Activated T-cell treated with anti-CD3 and anti-CD28 coated beads, Interleukin-2, amount 50 U/mL, for 1 hour (primary cell): ENCODE measurements at places on chromosomes 2 and 18.
A peak's percentile ranks its signal among the peaks of the same experiment; 100 is the strongest.

DNA sequence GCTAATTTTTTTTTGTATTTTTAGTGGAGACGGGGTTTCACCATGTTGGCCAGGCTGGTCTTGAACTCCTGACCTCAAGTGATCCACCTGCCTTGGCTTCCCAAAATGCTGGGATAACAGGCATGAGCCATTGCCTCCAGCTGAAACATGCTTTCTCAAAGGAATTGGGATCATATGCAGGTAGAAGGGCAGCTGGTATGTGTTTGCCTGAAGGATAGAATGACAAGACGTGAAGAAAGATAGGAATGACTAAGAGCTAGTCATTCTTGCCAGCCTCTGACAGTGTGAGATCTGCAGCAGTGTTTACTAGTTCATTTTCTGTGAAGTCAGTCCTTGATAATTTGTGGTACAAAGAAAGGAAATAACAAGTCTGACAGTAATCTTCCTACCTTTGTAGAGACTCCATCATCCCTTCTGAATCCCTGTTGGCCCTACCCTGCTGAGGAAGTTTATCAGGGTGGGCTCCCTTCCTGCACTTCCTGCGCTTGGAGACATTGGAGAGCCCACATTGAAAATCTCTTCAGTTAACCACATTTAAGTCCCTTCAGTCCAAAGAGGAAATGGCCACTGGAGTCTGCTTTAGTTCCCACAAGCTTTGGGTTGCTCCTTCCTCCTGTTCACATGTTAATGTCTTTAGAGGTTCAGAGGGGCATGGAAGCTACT, 14.7 kb downstream of the CFLAR start:
- DNase-seq: peak; percentile 65

GRCh38 chr18:45316127-45316526, 299.1 kb upstream of the SLC14A2 start:
- DNase-seq: no peak

DNA sequence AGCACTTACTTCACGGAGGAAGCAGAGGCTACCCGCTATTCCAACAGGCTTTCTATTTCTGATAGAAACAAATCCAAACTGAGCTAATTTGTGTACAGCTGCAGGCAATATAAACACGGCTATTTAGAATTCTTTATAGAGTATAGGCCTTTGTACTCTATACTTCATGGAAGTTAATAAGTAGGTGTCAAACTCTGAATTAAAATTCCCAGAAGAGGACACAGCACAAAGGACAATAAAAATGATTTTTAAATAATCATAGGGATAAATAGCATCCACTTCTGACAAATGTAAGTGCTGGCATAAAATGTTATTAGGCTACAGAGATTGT, 261.5 kb downstream of the AFF3 start:
- DNase-seq: no peak

DNA sequence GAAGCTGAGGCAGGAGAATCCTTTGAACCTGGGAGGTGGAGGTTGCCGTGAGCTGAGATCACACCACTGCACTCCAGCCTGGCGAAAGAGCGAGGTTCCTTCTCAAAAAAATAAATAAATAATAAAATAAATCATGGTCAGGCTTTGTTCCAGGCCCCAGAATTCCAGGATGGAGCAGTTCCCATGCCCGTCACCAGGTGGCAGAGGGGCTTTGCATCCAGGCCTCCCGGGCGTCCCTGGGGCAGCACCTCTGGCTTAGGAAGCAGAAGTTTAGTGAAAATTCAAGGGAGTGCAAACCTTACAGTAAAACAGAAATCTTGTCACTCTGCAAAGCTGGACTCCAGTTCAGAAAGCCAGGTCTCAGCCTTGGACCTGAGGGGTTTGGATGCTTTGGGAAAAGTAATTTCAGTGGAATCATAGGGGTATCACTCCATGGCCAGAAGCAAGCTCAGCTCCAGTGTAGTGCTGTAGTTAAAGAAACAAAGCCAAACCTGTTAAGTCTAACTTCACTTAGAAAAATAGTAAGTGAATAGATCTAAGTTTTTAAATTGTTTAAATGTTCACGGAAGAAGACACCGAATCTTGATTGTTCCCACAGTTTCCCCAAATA, 512.7 kb downstream of the CMPK2 start:
- DNase-seq: no peak

DNA sequence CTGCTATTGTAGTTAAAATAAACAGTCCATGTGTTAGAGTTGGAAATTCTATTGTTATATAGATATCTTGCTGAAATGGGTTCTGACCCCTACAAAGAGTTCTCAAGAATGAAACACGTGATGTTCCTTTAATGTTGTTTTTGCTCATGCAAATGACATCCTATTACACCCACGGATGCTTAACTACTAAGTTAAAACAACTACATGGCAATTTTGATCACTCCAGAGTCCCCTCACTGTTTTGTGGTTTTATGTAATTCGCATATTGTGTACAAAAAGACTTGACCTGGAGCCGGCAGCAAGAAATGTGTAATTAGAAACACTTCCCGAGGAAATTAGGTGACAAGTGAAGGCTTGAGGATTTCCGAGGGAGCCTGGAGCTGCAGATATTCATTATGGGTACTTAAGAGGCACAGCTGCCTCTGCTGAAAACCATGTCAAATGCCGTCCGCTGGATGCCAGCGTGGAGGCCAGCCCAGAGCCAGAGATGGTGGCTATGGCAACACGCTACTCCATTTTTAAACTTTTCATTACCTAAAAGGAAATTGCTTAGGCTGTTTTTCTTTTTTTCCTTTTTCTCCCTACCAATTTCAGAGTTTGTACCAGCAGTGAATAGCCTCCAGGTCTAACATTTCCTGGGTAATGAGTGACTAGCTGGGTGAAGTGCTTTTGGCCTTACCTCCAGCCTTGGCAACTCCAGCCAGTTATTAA, 21.0 kb upstream of the CABLES1 start:
- DNase-seq: no peak

DNA sequence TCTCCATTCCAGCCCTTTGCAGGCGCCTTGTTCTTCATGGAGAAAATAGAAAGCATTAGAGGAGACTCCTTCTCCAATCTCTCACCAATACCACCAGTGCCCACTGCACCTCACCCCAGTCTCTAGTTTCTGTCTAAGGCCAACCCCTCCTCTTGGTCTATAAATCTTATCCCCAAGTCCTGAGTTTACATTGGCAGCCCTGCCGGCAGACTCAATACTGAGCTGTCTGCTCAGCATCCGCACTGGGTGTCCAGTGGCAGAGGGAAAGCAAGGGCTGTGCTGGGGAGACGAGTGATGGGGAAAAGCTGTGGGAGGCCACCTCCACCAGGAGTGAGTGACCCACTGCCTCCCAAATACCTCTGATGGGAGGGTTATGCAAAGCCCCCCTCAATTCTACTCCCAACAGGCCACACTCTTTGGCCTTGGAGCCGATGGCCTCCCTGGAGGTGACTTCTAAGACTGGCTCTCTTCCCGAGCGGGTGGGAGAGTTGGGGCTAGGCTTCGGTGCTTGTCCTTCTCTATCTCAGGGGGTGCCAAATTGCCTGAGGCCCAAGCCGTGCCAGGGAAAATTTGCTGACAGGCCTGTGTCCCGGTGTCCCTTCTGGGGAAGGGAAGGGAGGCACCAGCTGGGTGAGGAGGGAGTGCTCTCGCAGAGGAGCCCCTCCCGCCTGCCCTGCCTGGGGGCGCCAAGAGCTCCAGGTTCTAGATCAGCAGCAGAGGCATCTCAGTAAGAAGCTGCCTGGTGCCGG, 165.2 kb upstream of the MSH6 start:
- DNase-seq: no peak

GRCh38 chr18:78774741-78775141, 204.9 kb upstream of the SALL3 start:
- no peak for DNase-seq

DNA sequence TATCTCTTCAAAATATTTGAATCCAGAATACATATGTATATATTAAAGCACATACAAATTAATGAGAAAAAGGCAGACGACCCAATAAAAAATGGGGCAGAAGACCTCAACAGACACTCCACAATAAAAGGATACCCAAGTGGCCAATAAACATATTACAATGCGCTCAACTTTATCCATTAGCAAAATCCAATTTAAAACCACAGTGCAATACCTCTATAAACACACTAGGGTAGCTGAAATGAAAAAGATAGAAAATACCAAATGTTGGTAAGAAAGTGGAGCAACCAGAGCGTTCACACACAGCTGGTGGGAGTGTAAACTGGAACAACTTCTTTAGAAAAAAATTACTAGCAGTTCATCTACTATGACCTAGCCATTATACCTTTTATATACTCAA, 75.3 kb downstream of the CCDC148 start:
- no peak for DNase-seq

GRCh38 chr2:216133397-216133796, 24.2 kb downstream of the XRCC5 start:
- no peak for DNase-seq

DNA sequence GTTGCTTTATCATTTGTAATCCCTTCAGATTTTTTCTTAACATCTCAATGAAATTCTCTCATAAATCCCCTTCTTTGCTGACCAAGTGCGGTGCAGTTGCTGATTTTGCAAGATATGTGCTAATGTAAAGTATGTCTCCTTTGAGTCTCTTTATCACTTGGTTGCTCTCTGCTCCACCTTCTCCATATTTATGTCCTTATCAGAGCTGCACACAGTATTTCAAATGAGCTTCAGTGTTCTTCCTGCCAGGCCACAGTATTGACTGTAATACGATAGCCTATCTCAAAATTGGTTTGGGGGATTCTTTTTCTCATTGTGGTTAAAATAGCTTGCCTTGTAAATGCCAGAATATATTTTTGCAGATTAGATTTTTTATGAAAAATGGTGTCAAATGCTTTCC, 32.2 kb downstream of the MAIP1 start:
- no peak for DNase-seq

GRCh38 chr2:191478799-191479679, 198.9 kb upstream of the NABP1 start:
- DNase-seq: no peak

DNA sequence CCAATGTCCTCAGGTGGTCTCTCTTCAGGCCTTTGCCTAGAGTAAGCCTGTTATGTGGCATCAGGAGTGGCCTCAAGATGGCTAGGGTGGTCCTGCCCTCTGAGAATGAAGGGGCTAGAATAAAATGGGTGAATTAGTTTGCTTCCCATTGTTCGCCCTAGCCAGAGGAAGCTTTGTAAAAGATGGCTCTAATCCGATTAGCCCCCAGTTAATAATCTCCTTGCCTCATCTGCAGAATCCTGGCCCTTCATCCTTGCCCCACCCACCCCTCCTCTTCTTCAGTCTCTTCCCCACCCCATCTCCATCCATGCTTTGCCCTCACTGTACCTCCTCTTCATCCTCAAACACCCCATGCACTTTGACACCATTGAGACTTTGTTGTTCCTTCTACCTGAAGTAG, 57.4 kb upstream of the LGALSL start:
- no peak for DNase-seq

DNA sequence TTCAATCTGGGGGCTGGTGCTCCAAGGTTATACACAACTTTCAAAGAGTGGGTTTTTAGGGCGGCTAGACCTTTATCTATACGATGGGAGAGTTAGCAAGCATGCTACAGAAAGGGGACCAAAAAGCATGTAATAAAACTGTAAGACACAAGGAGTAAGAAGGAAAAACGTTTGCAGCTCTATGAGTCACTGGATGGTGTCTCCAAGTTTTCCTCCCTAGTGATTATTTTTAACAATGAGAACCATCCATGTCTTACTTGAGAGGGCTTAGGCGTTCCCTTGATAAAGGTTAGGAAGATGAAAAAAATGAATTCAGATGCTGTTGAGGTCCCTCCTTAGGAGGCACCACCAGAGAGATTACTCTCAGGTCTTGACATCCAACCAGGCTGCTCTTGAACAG, 75.9 kb downstream of the HRH4 start:
- DNase-seq: no peak

GRCh38 chr18:77077941-77078689, 54.5 kb downstream of the MBP start:
- no peak for DNase-seq

GRCh38 chr2:187552828-187553681, 1.2 kb downstream of the TFPI start:
- no peak for DNase-seq

GRCh38 chr2:137689549-137689948, 274.7 kb upstream of the HNMT start:
- no peak for DNase-seq

DNA sequence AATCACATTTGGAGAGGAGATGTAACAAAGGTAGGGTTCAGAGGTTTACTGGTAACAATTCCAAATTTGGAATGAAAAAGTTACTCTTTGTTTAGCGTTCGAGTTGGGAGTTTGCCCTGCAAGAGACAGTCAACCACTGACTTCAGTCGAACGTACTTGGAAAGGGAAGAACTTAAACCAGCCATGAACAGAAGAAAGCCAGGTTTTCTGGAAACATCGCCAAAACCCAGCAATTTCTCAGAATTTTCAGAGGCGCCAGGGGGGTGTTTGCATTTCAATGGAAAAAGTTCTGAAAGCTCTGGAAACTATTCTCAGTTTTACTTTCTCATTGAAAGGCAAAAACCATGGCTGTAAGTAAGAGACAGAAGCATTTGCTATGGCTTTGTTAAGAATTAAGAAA, 28.5 kb upstream of the AQP4 start:
- no peak for DNase-seq

- no peak for DNase-seq
Observed at GRCh38 chr18:10015941-10016819, 102.4 kb downstream of the VAPA start.

- DNase-seq: no peak
Observed at GRCh38 chr2:37394263-37394662, 49.8 kb downstream of the QPCT start.

- no peak for DNase-seq
Observed at GRCh38 chr2:131043199-131044074, 49.8 kb downstream of the FAM168B start.

- no peak for DNase-seq
Observed at GRCh38 chr18:75029481-75029880, 179.5 kb downstream of the PTGR3 start.

GRCh38 chr18:45416168-45416567, 199.1 kb upstream of the SLC14A2 start:
- DNase-seq: no peak

DNA sequence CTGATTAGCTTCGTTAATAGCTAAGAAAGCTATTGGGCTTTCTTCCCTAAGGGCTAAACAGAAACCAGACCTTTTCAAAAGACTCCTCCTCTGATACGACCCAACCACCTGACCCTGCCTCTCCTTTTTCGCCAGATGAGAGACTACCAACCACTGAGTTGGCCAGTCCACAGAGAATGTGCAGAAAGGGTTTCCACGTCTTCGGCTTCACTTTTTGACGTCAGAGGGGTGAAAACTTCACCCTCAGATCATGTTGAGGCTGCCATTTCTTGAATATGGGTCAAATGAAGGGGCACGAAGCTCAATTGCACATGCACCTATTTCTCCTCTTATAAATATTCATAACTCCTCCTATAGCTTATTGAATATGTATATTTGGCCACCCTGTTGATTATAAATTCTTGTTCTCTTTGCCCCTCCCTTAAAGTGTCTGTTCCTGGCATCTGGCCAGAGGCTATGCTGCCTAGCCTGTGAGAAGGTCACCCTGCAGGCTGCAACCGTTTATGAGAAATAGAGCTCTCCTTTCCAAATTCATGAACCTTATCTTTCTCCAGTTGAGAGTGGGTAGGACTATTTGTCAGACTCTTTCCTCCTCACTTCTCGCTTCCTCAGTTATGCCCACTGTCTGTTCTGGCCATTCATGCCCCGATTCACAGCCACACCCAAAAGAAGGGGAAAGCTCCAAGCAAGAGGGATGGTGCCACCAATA, 301.6 kb downstream of the STK39 start:
- DNase-seq: no peak

- no peak for DNase-seq
Observed at GRCh38 chr2:112791019-112791418, 6.7 kb upstream of the IL1A start.
